ENCODE measurements at places on chromosomes 5 and 9.

- DNase-seq, result no peak
Observed at GRCh38 chr9:79657891-79658290, 86.1 kb downstream of the TLE4 start.

DNA sequence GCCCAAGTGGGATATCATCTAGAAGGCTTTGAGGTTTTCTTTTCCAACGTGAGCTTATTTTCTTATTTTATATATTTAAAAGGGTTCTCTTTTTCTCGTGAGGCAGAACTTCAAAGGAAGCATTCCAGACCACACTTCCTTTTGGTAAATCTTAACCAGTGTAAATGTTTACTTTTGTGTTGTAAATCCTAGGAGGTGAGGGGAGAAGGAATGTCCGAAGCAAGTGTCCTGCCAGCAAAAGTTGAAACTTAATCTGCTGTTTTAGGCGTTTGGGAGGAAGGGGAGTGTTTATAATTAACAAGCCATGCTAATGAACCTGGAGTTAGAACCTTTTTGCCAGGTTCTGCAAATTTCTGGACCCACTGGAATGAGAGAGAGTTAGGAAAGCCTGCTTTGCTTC lies 37.9 kb downstream of the WWC1 start:
- no peak for DNase-seq

GRCh38 chr9:12933957-12934356 lies 159.1 kb downstream of the LURAP1L start:
- DNase-seq, result no peak

DNA sequence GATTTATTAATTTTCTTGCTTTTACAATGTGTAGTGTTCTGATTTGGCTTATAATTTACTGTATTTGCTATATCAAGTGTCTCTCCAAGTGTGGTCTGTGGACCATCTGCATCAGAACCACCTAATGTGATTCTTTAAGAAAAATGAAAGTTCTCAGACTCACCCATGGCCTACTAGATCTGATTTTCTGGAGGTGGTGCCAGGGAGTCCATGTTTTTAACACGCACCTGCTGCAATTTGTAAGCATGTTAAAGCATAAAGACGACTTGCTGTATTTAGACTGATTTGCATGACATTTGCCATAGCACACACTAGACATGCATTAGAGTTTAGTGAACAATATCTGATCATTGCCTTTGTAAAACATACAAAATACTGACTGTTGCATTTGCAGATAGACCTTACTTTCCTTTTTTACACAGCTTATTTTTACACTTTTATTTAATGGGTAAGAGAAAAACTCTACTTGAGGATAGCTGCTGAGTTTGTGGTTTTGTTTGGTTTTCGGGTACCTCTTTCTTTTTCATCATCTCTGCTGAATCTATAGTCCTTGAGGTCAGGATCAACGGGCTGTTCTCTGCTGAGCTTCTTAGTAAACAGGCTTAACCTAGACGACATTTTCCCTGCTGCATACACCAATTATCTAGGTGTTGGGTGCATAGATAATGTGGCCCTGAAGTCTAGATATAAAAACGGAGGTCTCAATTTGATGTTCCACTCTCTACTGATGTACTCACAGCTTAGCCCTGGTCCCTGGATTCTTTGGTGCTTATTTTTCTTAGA lies 138.0 kb upstream of the ZNF366 start:
- no peak for DNase-seq

DNA sequence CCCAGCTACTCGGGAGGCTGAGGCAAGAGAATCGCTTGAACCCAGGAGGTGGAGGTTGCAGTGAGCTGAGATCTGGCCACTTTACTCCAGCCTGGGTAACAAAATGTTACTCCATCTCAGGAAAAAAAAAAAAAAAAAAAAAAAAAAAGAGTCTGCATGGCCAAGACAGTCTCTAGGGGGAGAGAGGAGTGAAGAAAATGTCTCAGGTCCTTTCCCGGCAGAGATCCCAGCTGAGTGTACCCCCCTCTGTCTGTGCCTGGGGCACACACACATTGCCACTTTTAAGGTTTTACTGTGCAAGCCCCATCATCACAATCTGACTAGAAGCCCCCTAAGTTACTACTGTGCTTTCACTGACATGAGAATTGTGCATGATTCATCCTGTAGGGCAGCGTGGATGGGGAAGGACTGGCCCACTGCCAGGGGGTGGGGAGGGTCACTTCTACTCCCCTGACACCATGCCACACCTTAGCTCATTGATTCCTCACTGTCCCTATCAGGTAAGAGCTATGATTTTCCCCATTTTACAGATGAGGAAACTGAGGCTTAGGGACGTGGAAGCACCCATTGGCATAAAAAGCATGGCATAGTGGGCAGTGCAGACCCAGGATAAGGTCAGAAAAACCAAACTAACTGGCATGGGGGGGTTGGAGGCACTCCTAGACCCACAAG lies 102.3 kb upstream of the LARP1 start:
- DNase-seq, result no peak

GRCh38 chr9:94181408-94182181 lies 77.5 kb upstream of the ZNF169 start:
- no peak for DNase-seq

DNA sequence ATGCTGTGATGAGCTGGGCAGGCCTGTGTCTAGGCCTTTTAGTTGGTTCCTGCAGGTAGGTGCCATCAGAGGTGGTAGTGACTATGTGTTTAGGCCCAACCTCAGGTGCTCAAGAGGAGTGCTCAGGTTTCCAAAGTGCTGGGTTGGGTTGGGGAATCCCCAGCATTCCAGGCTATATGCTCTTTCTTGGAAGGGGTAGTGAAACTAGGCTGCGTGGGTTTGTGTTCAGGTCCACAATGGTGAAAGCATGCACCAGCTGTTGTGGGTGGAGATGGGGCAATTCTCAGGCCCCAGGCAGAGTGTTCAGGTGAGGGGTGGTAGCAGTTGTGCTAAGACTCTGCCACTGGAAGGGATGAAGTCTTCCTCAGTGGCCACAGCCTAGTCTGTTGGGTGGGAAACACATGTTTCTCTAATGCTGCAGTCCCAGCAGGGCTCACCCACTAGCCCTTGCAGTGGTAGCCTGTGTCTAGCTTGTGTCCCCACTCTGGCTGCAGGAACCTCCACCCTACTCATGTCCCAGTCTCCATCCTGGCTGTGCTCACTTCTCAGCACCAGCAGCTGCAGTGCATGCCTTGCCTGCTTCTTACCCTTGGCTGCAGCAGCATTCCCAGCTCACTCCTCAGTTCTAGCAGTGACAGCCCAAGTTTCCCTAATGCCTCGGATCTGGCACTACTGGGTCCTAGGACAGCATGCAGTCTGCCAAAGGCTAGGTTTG lies 78.9 kb downstream of the FAM170A start:
- no peak for DNase-seq

GRCh38 chr5:11803436-11803835 lies 100.8 kb downstream of the CTNND2 start:
- no peak for DNase-seq

- no peak for DNase-seq
Observed at GRCh38 chr5:27328480-27328879, 290.1 kb upstream of the CDH9 start.

- DNase-seq, result no peak
Observed at GRCh38 chr5:176614805-176615478, 5.0 kb upstream of the GPRIN1 start.

DNA sequence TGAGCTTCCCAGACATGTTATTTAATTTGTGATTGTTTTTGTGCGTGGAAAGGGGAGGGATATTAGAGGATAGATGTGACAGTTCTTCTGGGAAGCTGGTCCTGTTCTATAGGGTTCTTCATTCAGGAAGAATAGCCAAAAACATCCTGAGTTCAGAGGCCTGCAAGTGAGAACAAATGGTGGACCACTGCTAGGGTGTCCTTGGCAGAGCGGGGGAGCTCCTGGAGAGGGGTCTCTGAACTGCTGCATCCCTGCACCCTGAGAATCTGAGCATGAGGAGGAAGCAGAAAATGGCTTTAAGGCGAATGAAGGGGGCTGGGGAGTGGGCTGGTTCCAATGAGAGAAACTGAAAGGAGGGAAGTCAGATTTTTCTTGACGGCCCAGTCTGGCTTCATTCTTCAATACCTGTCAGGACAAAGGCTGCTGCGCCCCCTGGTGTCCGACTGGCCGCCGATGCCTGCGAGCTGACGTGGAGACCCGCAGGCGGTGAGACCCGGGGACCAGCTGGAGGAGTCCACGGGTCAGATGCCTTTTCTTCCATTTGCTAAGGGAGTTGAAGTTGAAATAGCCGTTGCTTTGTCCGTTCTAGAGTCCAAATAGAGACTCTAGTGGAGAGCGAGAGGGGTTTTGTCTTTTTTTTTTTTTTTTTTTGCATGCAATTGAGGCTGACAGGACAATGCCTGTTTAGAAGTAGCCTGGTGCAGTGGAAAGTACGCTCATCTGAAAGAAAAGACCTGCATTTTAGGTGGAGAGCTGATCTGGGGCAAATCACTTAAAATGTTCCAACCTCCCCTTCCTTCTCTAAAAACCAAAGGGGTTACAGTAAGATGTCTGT lies 39.5 kb upstream of the NFIB start:
- peak; percentile 65 for DNase-seq

GRCh38 chr5:162052676-162053075 lies 14.9 kb upstream of the GABRG2 start:
- no peak for DNase-seq

DNA sequence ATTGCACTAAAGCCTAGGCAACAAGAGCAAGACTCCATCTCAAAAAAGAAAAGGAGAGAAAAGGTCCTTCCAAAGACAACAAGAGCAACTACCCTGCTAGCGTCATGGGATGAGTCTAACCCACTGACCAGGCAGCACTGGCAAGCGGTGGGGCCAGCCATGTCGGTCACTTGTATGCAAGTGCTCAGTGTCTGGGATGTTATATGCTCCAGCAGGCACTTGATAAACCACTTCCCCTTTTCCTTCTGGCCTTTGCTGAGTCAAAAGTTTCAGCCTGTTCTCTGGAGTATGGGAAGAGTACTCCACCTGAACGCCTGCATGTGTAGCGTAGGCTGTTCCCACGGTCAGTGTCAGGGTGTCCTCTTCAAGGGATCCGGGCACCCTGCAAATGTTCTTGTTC lies 9.2 kb upstream of the MXD3 start:
- no peak for DNase-seq

GRCh38 chr5:14019768-14020290 lies 75.3 kb upstream of the DNAH5 start:
- DNase-seq, result no peak

DNA sequence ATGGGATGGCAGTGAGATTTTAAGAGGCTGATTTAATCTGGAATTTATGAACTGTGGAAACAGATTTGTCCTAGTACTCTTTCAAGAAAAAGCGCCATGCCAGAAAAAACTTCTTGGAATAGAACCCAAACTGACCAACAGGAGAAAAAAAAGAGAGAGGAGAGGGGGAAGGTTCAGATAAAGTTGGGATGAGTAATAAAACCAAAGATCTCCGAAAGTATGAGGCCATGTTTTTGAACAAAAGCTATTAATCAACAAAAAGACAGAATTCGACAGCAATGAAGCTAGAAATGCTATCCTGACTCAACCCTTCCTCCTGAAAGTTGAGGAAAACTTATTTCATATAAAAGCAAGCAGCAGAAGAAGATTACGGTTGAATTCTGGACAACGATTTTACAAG lies 135.5 kb downstream of the CEMIP2 start:
- no peak for DNase-seq

DNA sequence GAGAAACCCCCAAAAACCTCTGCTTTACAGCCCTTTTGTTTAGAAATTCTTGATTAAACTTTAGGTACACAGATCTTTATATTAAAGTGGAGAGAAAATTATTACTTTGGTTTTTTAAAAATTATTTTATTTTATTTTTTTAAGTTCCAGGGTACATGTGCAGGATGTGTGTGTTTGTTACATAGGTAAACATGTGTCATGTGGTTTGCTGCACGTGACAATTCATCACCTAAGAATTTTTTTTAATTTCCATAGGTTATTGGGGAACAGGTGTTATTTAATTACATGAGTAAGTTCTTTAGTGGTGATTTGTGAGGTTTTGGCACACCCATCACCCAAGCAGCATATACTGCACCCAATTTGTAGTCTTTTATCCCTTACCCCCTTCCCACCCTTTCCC lies 581.7 kb downstream of the CSNK1G3 start:
- no peak for DNase-seq

DNA sequence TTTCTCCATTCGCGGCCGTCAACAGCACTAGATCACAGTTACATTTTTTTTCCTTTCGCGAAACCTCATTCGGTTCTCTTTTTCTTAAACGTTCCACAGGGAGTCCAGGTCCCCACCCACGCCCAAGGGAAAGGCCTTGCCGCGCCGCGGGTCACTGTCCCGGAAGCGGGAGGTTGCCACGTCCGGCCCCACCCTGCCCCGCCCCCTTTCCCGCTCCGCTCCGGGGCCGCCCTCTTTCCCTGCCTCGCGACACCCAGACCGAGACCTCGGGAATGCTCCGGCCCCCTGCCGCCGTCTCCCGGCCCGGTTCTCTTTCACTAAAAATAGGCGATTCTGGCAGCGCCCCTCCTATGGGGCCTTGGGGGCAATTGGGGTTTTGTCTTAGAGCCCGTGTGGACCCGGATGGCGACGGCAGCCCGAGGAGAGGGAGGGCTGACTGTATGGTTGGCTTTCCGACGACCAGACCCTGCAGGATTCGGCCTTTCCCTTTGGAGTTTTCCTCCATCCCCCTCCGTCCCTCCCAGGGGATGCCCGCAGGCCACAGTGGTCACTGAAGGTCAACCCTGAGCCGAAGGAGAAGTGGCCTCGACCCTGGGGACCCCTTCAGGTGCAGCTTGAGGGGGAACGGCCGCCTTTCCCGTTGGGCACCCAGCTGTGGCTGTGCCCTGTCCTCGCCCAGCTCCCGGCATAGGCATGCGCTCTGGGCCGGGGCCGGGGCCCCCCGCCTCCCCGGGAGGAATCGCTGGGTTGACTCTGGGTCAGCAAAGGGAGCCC lies 2.8 kb upstream of the RACK1 start:
- peak; percentile 67 for DNase-seq

GRCh38 chr5:1161833-1162229 lies 39.6 kb upstream of the SLC6A19 start:
- DNase-seq, result no peak

GRCh38 chr5:28404363-28405071 lies 1366.1 kb upstream of the CDH9 start:
- DNase-seq, result no peak

GRCh38 chr9:85943757-85944430 lies 2.9 kb downstream of the NAA35 start:
- no peak for DNase-seq

DNA sequence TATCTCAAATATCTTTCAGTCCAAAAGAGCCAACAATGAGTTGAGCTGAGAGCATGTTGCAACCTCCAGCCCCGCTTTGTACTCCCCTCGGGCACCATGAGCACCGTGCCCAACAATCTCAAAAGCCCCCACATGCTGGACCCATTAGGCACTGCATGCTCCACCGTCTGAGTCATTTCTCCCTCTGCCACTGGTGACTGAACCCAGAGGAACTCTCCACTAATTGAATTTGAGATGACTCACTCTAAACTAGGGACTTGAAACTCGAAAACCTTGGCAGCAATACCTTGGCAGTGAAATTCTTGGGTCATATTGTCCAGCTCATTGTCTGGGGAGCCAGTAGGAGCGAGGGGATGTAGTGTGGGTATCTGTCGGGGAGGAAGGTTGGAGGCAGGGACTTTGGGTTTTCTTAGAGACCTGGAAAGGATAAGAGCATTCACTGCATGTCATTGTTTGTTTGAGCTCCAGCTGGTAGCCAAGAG lies 49.9 kb upstream of the SLIT3 start:
- no peak for DNase-seq
